MM.1S (cell line): ENCODE measurements at places on chromosomes 13 and 19.

DNA sequence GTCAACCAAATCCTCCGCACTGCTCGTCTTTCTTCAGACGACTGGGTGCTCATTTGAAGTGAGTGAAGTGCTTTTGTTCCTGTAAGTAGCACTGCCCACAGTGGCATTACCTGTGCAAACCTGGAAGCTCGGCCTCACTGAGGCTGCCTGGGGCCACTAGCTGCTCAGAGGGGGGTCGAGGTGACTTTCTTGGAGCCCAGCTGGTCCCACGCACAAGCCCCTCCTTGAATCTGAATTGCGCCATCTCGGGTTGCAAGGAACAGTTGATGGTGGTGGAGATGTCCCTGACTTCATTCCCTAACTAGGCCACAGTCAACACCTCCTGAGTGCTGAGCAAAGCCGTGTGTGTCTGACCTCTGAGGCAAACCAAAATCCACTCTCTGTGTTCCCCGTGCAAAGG is 79.3 kb upstream of the GPR183 start:
- no peaks in the 10 kb centered on the region for H3K36me3 ChIP-seq
- no peaks in the 10 kb centered on the region for H3K4me1 ChIP-seq
- H3K27me3 ChIP-seq: no peaks in the 10 kb centered on the region

GRCh38 chr13:28718196-28718542 is 601 bp downstream of the SLC46A3 start:
- DNase-seq: no peak
- no peak overlapping the region for H3K27ac ChIP-seq

- peaks cover 6% of the 10 kb centered on the region; the same call in 1 of the 2 replicates for H3K4me1 ChIP-seq
- DNase-seq: peak; percentile 23
- no peak overlapping the region for H3K4me3 ChIP-seq
- H3K27me3 ChIP-seq: no peaks in the 10 kb centered on the region
- H3K36me3 ChIP-seq: no peaks in the 10 kb centered on the region
- no peak overlapping the region for H3K27ac ChIP-seq
Observed at GRCh38 chr19:6476155-6476895, 5.3 kb downstream of the DENND1C start.

- H3K27me3 ChIP-seq: no peaks in the 10 kb centered on the region
- H3K27ac ChIP-seq: no peak overlapping the region
- H3K4me3 ChIP-seq: no peak overlapping the region
- no peaks in the 10 kb centered on the region for H3K4me1 ChIP-seq
Observed at GRCh38 chr13:28707629-28708427, 10.9 kb downstream of the SLC46A3 start.

GRCh38 chr19:35665157-35665556 is 1.2 kb upstream of the UPK1A start:
- H3K27ac ChIP-seq: no peak overlapping the region
- no peak for DNase-seq
- H3K4me3 ChIP-seq: no peak overlapping the region
- H3K36me3 ChIP-seq: no peaks in the 10 kb centered on the region

DNA sequence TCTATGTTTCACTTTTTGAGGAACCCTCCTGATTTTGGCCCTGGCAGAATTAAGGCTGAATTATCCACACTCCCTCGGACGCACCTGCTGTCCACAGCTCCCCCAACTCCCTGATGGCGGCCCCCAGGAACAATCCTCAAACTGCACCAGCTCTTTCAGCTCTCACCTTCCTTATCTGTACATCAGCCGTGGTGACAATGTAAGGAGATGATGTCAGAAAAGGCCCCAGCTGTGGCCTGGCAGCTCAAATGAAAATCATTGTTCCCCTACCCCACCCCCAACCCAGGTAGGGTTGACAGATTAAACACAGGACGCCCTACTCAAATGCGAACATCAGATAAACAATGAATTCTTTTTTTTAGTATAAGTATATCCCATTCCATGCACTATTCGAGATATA is 35.0 kb upstream of the KLF2 start:
- no peaks in the 10 kb centered on the region for H3K4me1 ChIP-seq
- no peak overlapping the region for H3K4me3 ChIP-seq
- no peaks in the 10 kb centered on the region for H3K36me3 ChIP-seq
- peaks cover 39% of the 10 kb centered on the region for H3K27me3 ChIP-seq
- H3K27ac ChIP-seq: no peak overlapping the region
- no peak for DNase-seq

- no peak overlapping the region for H3K27ac ChIP-seq
- no peak for DNase-seq
- H3K27me3 ChIP-seq: no peaks in the 10 kb centered on the region
Observed at GRCh38 chr19:28426110-28426729, 786.7 kb downstream of the UQCRFS1 start.

- no peak for DNase-seq
- no peaks in the 10 kb centered on the region for H3K4me1 ChIP-seq
- peaks cover 33% of the 10 kb centered on the region for H3K27me3 ChIP-seq
Observed at GRCh38 chr19:44925114-44925891, 10.9 kb downstream of the APOC1 start.

DNA sequence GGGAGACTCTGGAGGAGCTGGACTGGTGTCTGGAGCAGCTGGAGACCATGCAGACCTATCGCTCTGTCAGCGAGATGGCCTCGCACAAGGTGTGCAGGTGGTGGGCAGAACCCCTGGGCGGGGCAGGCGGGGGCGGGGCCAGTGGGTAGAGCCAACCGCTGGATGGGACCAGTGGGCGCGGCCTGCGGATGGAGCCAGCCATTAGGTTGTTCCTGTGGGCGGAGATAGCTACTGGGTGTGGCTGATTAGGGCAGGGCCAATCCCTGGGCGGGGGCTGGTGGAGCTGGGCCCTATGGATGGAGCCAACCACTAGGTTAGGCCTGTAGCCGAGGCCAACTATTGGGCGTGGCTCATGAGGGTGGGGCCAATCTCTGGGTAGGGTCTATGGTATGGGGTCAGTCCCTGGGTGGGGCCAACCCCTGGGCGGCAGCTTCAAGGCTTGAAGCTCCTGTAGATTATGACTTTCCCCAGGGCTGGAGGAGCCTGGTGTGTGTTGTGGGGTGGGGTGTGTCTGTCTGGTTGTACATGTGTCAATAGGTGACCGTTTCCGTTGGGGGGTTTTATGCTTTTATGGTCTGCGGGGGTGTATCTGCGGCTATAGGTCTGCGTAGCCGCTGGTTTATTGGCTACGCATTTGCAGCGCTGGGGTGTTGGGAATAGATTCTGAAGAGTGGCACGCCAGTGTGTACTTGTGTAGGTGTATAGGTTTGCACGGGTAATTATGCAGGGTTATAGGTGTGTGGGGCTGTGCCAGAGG is 30.7 kb downstream of the PDE4A start:
- DNase-seq: no peak
- H3K4me3 ChIP-seq: no peak overlapping the region

DNA sequence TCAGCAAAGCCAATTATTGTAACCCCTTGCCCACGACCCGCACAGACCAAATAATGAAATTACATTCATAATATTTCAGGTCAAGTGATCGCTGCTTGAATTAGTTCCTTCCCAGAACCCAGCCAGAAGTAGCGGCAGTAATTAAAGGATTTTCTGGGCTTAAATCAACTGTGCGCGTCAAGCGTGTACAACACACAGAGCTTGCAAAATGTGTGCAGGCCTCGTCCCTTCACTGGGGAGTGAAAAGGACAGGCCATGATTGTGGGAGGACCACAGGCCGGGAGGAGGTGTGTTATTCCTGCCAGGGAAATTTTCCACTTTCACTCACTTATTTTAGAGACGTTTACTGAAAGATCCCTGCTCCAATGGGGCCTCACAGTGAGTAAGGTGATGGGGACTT is 84.9 kb downstream of the CHST8 start:
- no peak for DNase-seq
- no peaks in the 10 kb centered on the region for H3K4me1 ChIP-seq
- no peak overlapping the region for H3K27ac ChIP-seq
- peaks cover 11% of the 10 kb centered on the region for H3K27me3 ChIP-seq

DNA sequence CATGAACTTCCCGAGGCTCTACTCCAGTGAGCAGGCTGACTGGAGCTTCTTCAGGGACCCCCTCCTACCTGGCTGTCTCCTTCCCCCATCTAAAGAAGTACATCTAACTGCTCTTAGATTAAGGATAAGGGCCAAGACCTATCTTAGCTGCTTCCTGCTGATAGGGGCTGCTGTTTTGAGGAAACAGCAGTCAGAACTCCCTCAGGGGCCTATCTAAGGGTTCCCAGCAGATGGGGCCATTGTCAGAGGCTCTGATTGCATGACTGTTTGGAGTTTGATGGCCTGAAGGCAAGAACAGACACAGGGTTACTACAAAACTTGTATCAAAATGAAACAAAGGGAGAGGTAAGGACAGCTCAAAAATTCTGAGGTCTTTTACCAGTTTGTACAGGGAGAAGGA is 2636.9 kb upstream of the PCDH20 start:
- H3K4me3 ChIP-seq: no peak overlapping the region
- no peak overlapping the region for H3K27ac ChIP-seq
- DNase-seq: no peak
- H3K36me3 ChIP-seq: no peaks in the 10 kb centered on the region

DNA sequence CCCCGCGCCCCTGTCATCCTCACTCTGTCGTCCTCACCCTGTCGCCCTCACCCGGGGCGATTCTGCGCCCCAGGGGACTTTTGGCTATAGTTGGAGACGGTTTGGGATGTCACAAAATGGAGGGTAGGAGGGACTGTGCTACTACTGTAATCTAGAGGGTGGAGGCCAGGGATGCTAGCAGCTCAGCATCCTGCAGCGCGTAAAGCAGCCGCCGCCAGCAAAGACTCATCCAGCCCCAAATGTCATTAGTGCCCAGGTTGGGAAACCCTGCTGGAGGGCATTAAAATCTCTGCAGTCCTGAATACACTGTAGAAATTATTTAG is 362 bp downstream of the ZNF557 start:
- H3K27ac ChIP-seq: peak overlapping the region; percentile 74; the same call in 1 of the 2 replicates
- H3K4me3 ChIP-seq: peak overlapping the region; percentile 83
- no peak for DNase-seq

DNA sequence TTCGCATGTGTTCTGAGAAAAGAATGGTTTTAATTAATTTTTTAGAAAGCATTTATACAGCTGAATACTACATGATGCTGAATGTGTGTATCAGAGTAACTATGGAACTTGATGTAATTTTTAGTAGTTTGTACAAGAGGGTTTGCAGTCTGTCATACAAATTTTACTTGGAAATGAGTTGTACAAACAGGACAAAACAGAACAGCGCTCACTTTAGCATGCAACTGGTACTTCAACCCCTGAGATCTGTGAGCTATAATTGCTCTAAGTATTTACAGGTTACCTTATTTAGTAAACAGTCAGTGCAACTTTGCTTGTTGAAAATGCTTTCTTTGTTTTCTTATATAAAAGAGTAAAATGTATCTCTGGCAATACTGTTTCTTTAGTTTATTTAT is 706 bp downstream of the TNFRSF19 start:
- H3K4me3 ChIP-seq: no peak overlapping the region
- H3K27ac ChIP-seq: no peak overlapping the region
- no peaks in the 10 kb centered on the region for H3K4me1 ChIP-seq
- no peaks in the 10 kb centered on the region for H3K27me3 ChIP-seq

GRCh38 chr13:80399340-80400163 is 58.6 kb upstream of the SPRY2 start:
- no peak overlapping the region for H3K4me3 ChIP-seq
- H3K4me1 ChIP-seq: no peaks in the 10 kb centered on the region
- DNase-seq: no peak
- no peaks in the 10 kb centered on the region for H3K36me3 ChIP-seq
- no peak overlapping the region for H3K27ac ChIP-seq

DNA sequence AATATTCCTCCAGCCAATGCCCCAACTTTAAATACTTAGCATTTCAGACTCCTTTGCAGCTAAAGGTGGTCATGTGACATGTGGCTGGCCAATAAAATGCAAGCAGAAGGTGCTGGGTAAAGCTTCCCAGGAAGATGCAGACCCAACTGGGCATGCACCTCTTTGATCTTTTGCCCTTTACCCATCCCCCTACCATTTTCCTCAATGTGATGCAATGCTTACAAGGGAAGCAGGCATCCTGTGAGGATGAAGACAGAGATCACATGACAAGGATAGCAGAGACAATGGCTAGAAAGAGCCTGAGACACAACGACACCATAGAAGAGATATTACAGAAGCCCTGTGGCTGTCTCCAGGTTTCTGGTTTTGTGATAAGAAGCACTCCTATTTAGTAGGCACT is 2.1 kb upstream of the WASF3 start:
- H3K27ac ChIP-seq: no peak overlapping the region
- no peaks in the 10 kb centered on the region for H3K36me3 ChIP-seq
- 0 out of 2 replicates have a peak, but pooled peaks cover 6% of the 10 kb centered on the region for H3K27me3 ChIP-seq
- H3K4me1 ChIP-seq: no peaks in the 10 kb centered on the region

DNA sequence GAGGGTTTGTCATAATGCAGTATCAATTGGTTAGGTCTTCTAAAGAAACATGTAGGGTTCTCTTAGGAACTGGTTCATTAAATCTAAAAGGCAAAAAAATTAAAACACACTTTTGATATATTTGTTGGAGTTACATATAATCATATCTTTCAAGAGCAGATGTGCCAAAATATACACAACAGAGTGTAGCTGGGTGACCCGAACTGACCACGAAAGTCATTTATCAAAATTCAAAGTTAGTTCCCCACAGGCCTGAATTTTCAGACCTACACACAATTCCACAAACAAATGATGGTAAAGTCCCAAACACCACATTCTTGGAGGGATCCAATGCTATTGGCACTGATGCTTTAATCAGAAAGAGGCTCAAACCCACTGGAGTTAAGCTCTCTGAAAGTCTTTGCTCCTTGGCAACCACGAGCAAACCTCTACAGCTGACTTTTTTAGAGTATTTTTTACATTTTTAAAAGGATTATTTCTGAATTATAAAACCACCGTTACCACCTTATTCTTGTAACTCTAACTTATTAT is 50.9 kb downstream of the IRS2 start:
- H3K4me1 ChIP-seq: no peaks in the 10 kb centered on the region
- no peaks in the 10 kb centered on the region for H3K27me3 ChIP-seq
- H3K27ac ChIP-seq: no peak overlapping the region
- no peak for DNase-seq
- H3K36me3 ChIP-seq: no peaks in the 10 kb centered on the region

DNA sequence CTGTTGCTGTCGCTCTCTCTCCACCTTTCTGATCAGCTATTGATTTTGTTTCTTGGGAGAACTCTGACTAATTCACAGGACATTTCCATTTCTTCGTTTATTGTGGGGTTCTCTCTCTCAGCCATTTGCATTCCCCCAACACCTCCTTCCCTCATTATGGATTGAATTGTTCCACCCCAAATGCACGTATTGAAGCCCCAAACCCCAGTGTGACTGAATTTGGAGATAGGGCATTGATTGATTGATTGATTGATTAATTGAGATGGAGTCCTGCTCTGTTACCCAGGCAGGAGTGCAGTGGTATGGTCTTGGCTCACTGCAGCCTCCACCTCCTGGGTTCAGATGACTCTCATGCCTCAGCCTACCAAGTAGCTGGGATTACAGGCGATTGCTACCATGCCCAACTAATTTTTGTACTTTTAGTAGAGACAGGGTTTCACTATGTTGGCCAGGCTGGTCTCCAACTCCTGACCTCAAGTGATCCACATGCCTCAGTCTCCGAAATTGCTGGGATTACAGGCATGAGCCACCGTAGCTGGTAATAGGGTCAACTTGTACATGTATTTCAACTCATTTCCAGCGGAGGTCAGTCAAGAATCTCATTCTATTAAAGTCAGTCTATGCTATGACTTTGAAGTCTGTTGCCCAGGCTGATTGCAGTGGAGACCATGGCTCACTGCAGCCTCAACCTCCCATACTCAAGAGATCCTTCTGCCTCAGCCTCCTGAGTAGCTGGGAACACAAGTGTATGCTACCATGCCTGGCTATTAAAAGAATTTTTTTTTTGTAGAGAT is 13.6 kb downstream of the NFILZ start:
- no peak for DNase-seq
- H3K27me3 ChIP-seq: peaks cover 54% of the 10 kb centered on the region
- no peaks in the 10 kb centered on the region for H3K4me1 ChIP-seq
- no peak overlapping the region for H3K4me3 ChIP-seq

GRCh38 chr13:101828119-101828518 is 375.6 kb downstream of the ITGBL1 start:
- no peak overlapping the region for H3K27ac ChIP-seq
- no peaks in the 10 kb centered on the region for H3K27me3 ChIP-seq
- no peaks in the 10 kb centered on the region for H3K36me3 ChIP-seq
- no peak for DNase-seq
- H3K4me3 ChIP-seq: no peak overlapping the region
